Epithelial cell of esophagus (primary cell): ENCODE measurements at places on chromosomes 12 and 14.

- DNase-seq = no peak
Measured at GRCh38 chr14:104139460-104140212, 1.2 kb downstream of the KIF26A start.

DNA sequence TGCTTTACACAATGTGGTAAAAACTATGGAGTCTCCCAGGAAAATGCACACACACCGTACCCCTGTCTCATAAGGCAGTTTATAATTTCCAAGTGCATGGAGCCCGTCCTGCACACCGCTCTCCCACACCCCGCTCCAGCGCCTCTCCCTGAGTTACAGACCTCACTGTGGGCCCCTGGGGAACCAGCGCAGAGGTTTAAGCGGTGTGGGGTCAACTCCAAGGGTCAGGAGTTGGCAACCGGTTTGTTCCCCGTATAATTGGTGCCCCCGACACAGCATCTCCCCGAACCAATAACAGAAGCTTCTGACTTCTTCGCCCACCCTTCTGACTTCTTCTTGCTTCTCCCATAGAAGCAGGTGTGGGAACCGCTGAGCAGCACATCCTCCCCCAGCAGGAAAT is 58.4 kb upstream of the DDX11 start:
- no peak for DNase-seq

DNA sequence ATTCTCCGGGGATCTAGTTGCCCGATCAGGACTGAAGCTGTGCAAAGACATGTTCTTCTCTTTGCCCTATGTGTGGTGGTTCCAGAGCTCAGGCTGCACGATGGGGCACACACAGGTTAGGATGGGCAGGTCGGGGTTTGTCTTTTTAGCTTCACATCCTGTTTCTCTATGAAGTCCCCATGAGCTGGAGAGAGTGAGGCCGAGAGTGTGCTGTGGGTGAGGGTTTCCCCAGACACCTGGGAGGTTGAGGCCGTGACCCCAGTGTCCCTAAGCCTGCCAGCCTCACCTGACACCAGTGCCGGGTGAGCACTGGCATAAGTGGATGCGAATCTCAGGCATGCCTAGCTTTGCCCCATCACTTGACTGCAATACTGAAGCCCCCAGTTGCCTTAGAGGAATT is 32.9 kb upstream of the IGF1 start:
- no peak for DNase-seq

- peak; percentile 19 for DNase-seq
Measured at GRCh38 chr12:65666876-65667275, 157.4 kb upstream of the HMGA2 start.

- no peak for DNase-seq
Measured at GRCh38 chr14:69878251-69878650, 965 bp upstream of the SMOC1 start.

DNA sequence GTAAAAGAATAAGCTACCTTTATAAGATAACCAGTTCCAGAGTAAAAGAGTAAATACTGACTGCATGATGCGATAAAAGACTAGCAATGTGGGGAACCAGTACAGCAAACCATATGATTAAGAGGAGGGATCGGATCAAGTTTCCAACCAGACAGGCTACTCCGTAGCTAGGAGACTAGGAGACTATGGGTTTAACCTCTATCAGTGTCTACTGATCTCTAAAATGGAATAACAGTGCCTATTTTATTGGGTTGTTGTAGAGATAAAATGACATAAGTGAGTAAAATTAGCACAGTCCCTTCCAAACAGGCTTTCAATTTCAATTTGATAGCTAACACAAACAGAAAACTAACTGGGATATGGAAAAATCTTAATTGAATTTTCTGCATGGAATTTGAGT is 76.0 kb downstream of the PAWR start:
- peak; percentile 47 for DNase-seq

DNA sequence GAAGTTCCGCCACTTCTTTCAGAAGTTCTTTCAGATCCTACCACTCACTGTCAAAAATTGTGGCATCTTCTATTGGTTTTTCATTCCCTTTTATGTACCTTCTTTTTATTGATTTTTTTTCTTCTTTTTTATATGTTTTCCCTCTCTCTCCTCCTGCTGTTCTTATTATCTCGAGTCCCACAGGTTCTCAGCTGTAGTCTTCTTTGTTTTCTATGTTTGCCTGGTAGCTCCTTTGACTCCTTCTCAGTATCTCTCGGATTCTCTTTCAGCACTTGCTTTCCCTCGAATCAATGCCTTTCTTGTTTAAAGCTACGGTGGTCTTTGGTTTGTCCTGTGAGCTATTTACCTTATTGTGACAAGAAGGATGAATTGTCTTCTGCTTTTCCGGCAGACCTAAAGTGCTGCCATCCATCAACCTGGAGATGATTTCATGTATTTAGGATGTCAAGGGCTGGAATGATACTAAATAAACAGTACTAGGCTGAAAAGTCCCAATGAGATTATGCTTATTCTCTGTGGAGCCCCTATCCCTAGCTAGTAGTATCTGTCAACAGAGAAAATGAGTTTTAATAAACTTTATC is 541.7 kb downstream of the NOVA1 start:
- DNase-seq = no peak

GRCh38 chr14:42112108-42112507 is 505.4 kb downstream of the LRFN5 start:
- peak; percentile 67 for DNase-seq

DNA sequence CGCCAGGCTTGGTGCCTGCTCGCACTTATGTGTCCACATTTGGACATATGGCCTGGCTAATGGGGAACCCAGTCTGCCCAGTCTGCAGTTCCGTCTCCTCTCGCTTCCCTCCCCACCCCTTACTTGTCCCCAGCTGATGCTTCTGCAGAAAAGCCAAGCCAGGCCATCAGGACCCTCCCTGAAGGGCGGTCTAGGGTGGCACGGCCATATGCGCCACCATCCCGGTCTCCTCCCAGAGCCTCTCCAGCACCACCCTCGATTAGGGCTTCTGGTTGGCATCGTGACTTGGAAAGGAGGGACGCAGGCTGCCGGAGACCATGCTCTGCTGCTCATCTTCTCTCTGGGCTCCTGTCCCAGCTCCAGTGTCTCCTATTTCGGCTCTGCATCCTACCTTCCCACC is 54.6 kb downstream of the CALM1 start:
- DNase-seq = no peak

DNA sequence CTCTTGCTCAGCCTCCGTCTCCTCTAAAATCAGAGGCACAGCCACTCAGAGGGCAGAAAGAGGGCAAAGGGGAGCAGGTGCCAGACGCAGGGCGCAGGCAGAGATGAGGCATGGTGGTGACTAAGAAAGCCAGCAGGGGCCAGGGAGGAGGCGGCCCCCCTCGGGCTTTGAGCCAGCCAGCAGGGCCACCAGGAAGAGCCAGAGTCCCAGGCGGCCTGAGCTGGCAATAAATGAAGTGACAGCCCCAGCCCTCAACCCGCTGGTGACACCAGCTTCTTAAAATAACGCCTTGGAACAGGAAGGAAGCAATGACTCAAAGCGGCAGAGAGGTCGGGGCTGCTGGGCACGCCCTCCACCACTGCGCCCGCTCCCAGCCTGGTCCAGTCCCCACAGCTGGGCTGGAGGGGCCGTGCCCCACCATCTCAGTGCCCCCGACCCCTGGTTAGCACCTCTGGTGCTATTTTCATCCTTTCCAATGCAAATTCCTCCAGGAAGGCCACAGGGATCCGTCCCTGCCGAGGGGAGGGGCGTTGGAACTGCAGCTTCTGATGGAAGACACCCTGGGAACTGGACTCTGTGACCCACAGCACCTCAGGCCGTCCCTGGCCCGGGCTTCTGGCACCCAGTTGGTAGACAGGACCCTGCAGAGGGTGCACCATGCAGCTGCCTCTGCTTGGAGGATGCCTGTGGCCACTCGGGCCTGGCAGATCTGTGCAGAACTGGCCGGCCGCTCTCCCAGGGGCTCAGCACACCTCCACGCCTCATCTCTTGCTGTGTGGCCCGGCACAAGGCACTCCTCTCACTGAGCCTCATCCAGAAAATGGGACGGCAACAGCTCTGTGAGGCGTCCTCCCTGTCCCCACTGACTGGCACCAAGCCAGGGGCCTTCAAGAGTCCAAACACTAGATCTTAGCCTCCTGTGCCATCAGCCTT is 113.7 kb downstream of the NCOR2 start:
- DNase-seq = peak; percentile 45

- DNase-seq = no peak
Measured at GRCh38 chr14:95311752-95312151, 8.0 kb downstream of the CLMN start.

- DNase-seq = no peak
Measured at GRCh38 chr12:127774828-127775227, 492.1 kb upstream of the TMEM132C start.
